NCI-H510A (cell line): ENCODE measurements at places on chromosomes 5 and 9.

GRCh38 chr5:16411741-16412455 lies 53.7 kb downstream of the ZNF622 start:
- DNase-seq = no peak

- DNase-seq = no peak
These were observed 18.5 kb upstream of the UBAC1 start for GRCh38 chr9:135979547-135980166.

DNA sequence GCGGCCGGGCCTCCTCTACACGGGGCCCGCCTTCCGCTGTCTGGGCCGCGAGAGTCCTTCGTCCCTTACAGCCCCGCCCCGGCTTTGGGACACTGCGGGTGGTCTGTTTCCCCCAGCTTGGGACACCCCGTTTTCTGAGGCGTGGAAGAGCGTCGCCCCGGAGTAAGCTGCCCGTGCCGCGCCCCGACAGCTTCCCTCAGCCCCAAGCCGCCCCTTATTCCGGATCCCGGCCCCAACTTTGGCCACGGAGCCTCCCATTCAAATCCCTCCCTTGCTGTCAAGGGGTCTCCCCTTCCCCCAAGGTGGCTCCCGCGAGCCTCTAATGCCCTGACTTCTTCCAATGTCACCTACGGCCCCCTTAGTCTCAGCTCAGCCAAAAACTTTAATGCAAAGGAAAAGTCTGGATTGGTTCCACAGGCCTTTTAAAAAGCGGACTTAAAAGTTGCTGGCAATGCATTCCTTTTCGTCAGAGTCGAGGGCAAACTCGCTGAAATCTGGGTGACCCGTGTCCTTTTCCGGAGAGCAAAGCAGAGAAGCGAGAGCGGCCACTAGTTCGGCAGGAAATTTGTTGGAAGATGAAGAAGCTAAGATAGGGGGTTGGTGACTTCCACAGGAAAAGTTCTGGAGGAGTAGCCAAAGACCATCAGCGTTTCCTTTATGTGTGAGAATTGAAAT lies 19.8 kb downstream of the EXOSC2 start:
- no peak for DNase-seq

- DNase-seq = no peak
These were observed 33.3 kb downstream of the PALM2AKAP2 start for GRCh38 chr9:109813303-109813702.

DNA sequence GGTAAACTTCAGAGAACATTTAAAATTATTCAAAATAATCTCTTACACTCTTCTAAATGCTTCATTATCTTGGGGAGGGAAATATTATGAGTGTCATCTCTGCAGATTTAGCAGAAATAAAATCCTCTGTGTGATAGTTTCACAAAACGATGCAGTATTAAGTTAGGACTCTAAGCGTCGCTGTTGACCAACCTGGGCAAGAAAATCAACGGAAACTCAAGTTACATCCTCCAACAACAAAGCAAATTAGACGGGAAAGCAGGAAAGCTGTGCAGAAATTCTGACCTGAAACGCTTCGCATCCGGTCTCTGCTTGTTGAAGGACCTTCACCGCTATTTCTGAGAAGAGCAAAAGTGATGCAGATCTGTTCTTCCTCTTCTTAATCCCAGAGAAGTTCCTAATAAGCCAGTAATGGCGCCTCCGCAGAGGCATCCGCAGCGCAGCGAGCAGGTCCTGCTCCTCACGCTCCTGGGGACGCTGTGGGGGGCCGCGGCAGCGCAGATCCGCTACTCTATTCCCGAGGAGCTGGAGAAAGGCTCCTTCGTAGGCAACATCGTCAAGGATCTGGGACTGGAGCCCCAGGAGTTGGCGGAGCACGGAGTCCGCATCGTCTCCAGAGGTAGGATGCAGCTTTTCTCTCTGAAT lies at the start of gene PCDHGA6:
TSS of gene PCDHGA6 (plus strand) at position 219 of the 645 bp plus-strand sequence. CDS start at position 412, 193 bp downstream.
- no peak for DNase-seq

- no peak for DNase-seq
These were observed 78.2 kb upstream of the MAP3K1 start for GRCh38 chr5:56737002-56737621.

DNA sequence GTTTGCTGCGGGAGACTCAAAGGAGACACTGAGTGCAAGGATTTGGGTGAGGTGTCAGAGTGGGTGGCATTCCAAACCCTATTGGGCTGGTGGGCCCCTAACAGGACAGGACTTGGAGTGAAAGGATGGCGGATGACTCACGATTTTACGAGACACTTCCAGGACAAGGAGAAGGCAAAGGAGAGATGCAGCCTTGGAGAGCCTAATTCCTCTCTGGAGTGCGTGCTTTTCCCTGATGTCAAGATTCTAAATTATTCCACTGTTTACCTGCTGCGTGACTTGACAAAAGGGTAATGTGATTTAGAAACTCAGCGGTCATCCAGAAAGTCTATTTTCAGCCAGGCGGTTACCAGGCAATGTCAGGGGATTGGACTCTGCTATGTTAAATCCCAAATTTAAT lies 41.6 kb upstream of the CD180 start:
- DNase-seq = no peak

DNA sequence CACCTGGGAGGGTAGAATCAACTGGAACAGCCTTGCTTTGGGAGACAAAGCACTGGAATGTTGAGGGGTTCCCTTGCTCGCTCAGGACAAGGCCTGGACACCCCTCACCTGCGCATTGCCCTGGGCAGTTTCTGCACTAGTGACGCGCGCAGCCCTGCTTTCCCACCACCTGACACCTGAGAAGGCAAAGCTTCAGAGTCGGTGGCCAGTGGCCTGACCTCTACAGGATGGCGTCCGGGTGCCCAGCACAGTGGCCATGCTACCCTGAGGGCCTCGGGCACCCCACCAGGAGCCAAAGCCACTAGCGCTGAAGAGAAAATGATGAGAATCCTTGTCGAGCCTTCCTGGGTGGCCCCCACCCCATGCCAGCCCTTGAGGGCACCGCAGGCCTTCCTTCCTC lies 161.3 kb downstream of the OLFM1 start:
- DNase-seq = no peak

DNA sequence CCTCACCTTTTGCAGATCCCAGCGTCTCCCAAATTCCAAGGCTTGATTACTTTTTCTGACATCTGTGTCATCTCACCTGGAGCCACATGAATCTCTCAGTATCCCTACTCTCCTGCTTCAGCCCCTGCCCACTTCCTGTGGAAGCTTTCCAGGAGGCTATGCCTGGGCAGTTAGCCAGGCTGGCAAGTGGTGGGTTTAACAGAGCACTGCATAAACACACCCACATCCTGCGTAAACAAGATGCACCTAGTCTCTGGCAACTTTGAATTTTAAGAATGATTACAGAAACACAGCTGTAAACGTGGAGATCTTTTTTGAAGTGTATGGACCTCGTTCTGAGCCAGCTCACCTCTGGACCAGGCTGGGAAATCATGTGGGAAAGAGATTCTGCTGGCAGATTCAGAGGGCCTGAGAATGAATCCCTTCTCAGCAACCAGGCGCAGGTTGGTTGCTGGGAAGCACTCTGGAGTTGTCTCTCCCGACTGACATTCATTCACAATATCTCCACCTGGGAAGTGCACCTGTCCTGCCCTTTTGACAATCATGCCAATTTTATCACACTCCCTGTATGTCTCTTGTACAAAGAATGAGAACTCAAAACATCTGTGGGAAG lies 55.7 kb upstream of the FANCC start:
- DNase-seq = peak; percentile 46

DNA sequence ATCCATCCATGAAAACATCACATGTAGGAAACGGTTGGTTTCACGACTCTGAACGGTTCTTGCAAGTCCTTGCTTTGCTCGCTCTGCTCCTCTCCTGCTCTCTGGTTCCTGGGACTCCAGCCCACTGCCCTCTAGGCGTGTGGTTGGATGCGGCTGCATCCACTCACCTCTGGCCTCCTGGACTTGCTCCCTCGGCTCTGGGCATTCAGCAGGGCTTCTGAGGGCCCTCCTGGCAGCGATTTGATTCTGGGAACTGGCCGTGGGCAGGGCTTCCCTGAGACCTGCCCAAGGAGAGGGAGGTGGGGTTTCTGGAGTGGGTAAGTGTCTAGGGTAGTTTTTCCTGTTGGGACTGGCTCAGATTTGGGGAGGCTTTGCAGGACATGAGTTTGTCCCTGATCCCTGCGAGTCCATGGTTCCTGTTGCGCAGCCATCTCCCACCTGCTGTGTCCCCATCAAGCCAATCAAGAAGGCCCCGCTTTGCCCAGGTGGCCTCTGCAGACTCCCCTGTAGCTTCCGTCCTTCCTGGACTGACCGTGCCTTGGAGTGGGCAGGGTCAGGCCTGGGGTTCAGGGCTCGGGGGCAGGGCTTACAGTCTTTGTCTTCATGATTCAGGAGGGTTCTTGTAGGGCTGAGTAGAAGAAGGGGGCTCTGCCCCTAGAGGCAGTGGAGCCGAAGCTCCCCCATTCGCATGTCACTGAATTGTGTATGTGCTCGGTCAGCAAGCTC lies 192.3 kb downstream of the CACNA1B start:
- no peak for DNase-seq

- DNase-seq = no peak
These were observed 69.3 kb downstream of the DENND1A start for GRCh38 chr9:123860603-123861002.

- DNase-seq = no peak
These were observed 9.7 kb downstream of the ORM2 start for GRCh38 chr9:114339130-114339908.

- no peak for DNase-seq
These were observed 1202.1 kb downstream of the PTPRD start for GRCh38 chr9:9410736-9411135.

- DNase-seq = no peak
These were observed 5.0 kb downstream of the STC2 start for GRCh38 chr5:173323106-173323798.

GRCh38 chr5:33105521-33105941 lies 335.2 kb upstream of the TARS1 start:
- no peak for DNase-seq

DNA sequence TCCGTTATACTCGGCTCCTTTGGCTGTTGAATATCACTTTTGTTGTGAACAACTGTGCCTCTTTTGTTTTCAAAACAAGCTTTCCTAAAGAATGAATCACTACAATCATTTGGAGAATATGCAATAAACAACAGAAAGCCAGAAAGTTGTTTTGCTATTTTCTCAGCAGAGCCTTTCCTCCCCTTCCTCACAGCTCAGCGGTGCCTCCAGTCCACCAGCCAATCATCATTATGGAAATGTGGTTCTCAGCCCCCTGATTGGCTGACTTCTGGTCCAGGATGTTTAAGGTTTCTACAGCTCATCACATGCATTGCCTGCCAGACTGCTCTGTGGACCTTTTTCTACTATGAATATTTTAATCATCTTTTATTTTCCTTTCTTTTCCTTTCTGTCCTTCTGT lies 9.1 kb upstream of the ZNF608 start:
- no peak for DNase-seq

DNA sequence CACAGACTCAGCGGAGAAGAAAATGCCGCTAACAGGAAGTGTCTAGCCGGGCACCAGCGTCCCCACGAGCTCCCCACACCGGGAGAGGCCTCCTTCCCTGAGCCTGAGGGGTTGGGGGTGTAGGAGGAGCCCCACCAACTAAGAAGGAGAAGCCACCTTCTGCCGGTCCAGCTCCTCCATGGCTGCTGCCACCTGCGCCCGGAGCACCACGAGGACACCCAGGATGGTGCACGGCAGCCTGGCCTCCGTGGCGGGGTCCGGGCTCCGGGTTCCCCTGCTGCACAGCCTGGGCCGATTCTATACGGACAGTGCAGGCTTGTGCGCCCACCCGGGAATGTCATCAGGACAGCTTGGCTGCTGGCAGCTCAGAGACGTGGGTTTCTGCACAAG lies 297 bp downstream of the LCN8 start:
- DNase-seq = no peak

GRCh38 chr5:110104726-110105669 lies 415.3 kb downstream of the MAN2A1 start:
- DNase-seq = no peak

DNA sequence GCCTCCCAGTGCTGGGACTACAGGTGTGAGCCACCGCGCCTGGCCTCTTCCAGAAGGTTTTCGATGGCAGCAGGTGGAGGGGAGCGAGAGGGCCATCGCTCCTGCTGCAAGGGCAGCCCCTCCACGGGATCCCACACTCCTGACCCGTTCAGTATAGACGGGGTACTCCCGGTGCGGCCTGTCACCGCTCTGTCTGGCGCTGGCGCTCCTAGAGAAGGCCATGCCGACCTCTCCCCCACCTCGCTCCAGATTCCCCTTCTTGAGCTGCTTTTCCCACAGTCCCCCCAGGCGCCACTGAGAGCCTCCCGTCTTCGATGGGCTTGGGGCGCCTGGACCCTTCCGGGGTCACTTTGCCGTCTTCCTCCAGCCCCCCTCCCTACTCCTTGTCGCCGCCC lies 4.3 kb upstream of the SQSTM1 start:
- no peak for DNase-seq

- no peak for DNase-seq
These were observed 215.6 kb downstream of the TLE1 start for GRCh38 chr9:81473708-81474107.

DNA sequence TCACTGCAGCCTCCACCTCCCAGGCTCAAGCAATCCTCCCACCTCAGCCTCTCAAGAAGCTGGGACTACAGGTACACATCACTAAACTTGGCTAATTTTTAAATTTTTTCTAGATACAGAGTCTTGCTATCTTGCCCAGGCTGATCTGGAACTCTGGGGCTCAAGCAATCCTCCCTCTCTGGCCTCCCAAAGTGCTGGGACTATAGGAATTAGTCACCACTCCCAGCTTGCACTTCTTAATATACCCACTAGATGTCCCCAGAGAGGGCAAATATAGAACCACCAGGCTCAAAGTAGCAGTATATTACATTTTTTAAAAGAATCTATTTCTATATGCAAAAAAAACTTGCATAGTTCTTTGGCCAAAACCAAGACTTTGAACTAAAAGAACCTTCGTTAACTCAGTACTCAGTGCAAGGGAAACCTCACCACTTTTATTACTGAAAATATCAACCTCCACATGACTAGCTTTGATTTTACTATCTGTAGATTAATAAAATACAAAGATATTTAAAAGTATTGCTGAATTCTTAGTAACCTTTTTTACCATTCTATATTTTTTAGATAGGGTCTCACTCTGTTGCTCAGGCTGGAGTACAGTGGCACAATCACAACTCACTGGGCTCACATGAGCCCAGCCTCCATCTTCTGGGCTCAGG lies 25.8 kb upstream of the HSD17B3 start:
- no peak for DNase-seq

- no peak for DNase-seq
These were observed 1085.7 kb downstream of the TAF11L14 start for GRCh38 chr5:18720002-18720401.
